Suppressor macrophage treated with lipopolysaccharide for 1 hour (primary cell): ENCODE measurements at places on chromosomes 12 and 14.

- DNase-seq, result peak; percentile 12
These were observed 115.8 kb downstream of the SLC25A47 start for GRCh38 chr14:100438678-100439592.

DNA sequence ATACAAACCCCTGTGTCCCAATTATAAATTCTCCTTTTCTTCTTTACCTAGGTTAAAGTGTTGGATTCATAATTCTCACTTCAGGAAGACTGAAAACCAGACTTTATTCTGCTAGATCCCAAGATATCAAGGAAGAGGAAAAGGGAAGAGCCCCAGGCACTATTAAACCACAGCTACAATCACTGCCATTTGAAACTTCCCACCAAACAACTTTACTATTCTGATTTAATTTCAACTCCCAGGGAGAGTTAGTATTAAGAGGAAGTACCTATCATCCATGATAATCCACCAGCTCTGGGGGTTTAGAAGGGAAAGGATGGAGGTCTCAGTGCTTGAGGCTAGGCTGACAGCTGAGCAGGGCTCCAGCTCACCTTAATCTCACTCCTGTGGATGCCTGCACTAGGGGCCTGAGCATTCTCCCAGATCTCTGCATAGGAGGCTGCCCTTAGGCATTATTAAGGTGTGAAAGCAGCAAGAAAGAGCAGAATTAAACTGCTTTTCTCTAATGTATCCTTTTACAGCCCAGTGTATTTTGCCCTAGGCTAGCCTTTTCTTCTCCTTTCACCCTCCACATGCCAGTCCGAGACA, 52.9 kb downstream of the MYF5 start:
- DNase-seq, result no peak

GRCh38 chr12:47145188-47145587, 65.4 kb upstream of the AMIGO2 start:
- no peak for DNase-seq

- DNase-seq, result peak; percentile 60
These were observed 26.1 kb downstream of the JDP2 start for GRCh38 chr14:75453817-75454434.

GRCh38 chr12:96886998-96887677, 19.9 kb upstream of the NEDD1 start:
- DNase-seq, result no peak

DNA sequence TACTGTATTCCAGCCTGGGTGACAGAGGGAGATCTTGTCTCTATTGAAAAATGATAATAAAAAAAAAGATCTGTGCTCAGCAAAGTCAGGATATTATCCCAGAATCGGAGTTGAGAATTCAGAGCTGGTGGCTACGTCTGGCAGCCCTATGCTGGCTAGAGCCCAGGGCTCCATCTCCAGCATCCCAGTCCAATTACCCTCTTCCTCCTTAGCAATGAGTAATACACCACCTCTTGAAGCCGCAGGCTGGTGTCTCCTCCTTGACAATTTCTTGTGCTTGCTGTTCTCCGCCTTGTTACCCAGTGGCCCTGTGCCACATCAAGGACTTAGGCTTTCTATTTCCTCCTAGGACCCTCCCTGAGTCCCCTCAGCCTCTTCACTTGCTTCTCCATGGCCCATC, 38.4 kb upstream of the DDX11 start:
- no peak for DNase-seq

DNA sequence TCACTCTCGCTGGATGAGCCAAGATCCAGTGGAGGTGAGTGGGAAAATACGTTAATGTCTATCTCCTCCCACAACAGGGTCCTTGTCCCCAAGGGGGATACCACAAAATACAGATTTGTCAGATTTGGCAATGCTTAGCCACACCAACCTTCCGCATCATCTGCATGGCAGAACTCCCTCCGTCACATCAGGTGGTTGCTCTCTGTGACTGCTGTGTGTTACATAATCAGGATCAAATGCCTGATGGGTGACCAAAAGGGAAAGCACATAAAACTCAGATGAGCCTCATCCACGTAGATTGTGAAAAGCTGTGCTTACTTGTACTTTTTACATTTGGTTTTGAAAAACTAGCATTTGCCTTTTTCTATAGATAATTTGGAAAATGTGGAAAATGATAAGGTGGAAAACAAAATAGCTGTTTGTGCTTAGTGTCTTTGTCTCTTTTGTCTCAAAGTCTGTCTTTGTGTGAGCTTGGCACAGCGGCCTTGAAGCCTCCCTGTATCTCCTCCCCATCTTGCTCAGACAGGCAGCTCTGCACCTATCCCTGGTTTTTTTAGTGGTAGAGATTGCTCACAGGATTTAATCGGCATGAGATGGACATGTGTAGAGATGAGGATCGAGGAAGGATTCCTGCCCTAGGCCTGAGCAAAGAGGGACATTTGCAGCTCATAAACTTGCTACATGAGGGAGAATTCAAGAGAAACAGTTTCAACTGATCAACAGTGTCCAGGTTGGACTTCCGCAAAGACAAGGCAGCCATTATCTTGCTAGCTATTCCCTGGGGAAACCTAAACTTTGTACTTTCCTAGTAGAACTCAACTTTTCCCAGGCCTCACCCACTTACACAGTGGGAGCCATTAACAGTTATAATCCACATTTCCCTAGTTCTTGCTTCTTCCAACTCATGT, 3.6 kb upstream of the FGF6 start:
- peak; percentile 39 for DNase-seq

DNA sequence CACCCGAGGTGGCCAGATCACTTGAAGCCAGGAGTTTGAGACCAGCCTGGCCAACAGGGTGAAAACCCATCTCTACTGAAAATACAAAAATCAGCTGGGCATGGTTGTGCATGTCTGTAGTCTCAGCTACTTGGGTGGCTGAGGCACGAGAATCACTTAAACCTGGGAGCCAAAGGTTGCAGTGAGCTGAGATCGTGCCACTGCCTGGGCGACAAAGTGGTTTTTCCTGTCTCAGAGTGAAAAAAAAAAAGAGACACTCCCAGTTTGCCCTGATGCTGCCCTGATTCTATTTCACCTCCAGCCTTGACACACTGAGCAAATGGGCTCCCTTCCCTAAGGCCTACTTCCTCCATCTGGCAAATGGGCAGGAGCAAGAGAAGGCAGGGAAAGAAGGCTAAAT, 28.5 kb upstream of the PLEK2 start:
- no peak for DNase-seq

- peak; percentile 56 for DNase-seq
These were observed 58.1 kb downstream of the PLEKHG3 start for GRCh38 chr14:64762044-64763034.

DNA sequence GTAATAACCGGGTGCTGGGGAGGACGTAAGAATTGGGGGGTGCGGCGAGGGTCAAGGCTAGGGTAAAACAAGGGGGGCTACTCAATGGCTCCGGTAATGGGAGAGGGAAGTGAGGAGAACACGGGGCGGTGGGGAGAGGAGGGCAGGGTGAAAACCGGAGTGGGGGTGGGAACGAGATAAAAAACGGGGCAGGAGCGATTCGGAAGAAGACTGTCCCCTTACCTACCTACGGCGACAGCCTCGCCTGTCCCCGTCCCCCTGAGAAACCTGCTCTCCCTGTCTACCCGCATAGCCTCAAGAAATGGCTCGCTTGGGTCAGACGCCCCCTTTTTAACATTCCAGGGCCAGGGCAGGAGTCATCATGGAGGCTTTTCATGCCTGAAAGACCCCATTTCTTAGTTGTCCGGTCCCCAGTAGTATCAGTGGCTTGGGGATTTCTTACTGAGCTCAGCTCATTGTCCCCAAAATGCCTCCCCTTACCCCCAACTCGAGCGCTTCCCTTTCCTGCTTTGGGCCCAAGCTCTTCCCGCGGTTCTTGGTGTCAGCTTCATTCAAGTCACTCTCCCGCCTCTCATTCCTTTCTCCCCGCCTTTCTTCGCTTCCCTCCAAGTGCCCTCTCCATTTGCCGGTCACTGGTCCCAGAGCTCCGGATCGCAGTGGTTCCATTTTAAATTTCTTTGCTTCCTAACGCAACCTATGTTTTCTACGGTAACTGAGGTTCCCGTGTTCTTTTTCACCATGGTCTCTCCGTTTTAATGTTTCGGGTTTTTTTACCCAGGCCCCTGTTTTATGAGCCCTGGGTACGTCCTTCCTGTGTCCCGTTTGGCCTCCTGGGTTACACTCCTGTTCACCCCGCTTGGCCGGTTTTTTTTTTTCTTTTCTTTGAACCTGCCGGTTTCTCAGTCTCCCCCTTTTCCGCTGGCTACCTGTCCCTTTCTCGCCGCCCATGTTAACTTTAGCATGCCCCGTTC, 1.2 kb upstream of the WSB2 start:
- DNase-seq, result peak; percentile 66

GRCh38 chr12:95857799-95858198, 953 bp upstream of the SNRPF start:
- DNase-seq, result no peak

- DNase-seq, result no peak
These were observed 26.9 kb downstream of the GCN1 start for GRCh38 chr12:120167529-120168095.

GRCh38 chr14:105294142-105294597, 6.6 kb downstream of the BRF1 start:
- DNase-seq, result peak; percentile 47

DNA sequence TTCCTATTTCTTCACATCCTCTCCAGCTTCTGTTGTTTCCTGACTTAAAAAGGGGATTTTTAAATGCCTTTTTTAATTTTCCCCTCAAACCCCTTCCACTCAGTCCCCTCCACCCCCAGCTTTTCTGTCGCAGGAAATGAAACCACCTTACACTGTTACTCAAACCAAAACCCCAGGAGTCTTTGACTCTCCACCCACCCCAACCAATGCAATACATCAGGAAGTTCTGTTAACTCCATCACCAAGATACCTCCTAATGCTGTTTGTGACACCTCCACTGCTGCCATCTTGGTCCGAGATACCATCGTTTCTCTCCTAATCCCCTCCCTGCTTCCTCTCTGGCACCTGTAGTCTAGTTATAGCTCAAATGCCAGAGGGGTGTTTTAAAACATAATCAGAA, 25.4 kb upstream of the CPM start:
- DNase-seq, result peak; percentile 94
